Inflammatory macrophage treated with lipopolysaccharide for 4 hours (primary cell): ENCODE measurements at places on chromosomes 11 and 22.
A peak's percentile ranks its signal among the peaks of the same experiment; 100 is the strongest.

GRCh38 chr22:44538051-44538450, 40.0 kb upstream of the RTL6 start:
- no peak for DNase-seq

- DNase-seq, result no peak
These were observed 411.5 kb upstream of the DDI1 start for GRCh38 chr11:103624708-103625623.

DNA sequence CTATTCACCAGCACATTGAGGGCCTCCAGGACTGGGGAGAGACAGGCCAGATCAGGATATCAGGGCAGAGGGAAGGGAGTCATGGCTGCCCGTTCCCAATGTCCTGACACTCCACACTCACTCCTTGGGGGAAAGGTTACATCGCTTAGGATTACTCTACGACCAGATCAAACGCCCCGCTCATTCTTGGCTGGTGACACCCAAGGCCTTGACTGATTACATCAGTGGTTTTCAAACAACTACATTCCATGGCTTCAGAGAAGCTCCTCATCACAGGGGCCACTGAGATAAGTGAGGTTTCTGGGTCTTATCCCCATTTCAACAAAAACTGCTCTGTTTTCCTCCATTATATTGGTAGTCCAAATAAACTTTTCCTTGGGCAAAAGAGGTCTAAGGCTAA, 15.0 kb downstream of the UBE2L6 start:
- DNase-seq, result no peak

- DNase-seq, result peak; percentile 87
These were observed 518 bp downstream of the KMT5B start for GRCh38 chr11:68212421-68213134.

GRCh38 chr11:64698427-64698826, 24.6 kb downstream of the NRXN2 start:
- no peak for DNase-seq

- no peak for DNase-seq
These were observed 7.4 kb downstream of the MAPK8IP1 start for GRCh38 chr11:45892856-45893255.

- DNase-seq, result no peak
These were observed 134.8 kb upstream of the DDI1 start for GRCh38 chr11:103901656-103902055.

DNA sequence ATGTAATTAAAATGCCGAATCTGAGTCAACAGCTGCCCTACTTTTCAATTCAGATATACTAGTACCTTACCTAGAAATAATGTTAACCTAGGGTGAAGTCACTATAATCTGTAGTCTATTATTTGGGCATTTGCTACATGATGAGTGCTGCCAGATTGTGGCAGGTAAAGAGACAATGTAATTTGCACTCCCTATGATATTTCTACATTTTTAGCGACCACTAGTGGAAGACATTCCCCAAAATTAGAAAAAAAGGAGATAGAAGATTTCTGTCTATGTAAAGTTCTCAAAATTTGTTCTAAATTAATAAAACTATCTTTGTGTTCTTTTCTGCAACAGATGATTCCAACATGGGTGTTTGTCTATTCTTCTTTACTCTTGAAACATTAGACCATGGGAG, 14.1 kb downstream of the MS4A1 start:
- no peak for DNase-seq

- DNase-seq, result no peak
These were observed 19.3 kb upstream of the MRGPRX2 start for GRCh38 chr11:19079643-19080440.

DNA sequence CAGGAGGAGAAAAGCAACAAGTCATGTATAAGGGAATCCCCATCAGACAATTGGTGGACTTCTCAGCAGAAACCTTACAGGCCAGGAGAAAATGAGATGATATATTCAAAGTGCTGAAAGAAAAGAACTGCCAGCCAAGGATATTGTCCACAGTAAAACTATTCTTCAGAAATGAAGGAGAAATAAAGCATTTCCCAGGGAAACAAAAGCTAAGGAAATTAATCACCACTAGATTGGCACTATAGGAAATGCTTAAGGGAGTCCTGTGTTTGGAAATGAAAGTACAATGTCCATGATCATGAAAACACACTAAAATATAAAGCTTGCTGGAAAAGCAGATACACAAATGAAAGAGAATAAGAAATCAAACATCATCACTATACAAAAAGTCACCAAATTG, 282.0 kb downstream of the BLID start:
- no peak for DNase-seq
